ENCODE measurements at places on chromosomes 1 and 21.

DNA sequence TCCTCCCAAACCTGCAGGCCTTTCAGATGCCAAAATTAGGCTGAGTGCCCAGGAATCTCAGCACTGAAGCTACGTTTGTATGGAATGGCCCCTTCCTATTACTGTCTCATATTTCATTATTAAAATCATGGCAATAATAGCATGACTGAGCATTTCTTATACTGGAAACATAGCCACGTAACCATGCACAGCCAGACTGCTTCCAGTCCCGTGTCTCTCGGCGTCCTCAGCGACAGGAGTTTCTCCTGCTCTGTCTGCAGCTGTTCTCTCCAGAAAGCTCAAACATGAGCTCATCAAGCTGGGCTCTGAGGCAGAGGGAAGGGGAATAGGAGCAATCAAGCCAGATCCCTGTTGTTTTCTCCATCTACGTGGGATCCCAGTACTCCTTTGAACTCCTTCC, 104.0 kb downstream of the CDC7 start:
- DNase-seq = no peak

GRCh38 chr1:17233675-17234320, 15.1 kb upstream of the PADI3 start:
- no peak for DNase-seq

DNA sequence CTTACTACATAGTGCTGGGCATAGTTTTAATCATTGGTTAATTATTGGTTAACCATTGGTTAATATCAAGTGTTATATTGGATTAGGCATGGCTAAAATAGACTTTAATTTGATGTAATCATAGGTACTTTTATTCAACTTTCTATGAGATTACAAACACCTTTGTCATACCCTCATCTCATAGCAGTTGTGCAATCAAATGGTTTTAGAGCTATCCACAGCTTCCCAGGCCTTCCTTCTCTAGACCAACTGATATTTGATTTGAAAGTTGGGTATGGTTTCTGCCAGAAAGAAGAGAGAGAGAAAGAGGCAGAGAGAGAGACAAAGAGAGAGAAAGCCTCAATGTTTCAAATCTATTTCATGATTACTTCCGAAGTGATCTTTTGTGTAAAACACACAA, 9.6 kb upstream of the RGS1 start:
- no peak for DNase-seq

DNA sequence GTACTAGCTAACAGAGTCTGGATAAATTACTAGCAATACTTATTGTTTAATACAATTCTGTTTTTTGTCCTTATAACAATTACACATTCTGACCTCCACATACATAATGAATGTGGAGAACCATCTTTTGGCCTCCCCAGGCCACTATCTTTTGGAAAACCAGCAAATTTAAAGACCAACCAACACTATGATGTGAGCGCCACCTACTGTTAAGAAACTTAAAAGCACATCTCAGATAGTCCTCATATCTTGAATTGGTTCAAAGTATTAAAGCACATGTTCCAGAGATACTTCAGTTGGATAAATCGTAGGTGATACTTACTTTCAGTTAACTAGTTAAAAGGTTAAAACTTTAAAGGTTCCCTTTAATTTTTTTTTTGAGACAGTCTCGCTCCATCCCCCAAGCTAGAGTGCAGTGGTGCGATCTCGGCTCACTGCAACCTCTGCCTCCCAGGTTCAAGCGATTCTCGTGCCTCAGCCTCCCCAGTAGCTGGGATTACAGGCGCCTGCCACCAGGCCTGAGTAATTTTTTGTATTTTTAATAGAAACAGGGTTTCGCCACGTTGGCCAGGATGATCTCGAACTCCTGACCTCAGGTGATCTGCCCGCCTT, 29.3 kb upstream of the USP1 start:
- no peak for DNase-seq

- no peak for DNase-seq
Observed at GRCh38 chr1:229792012-229792975, 166.2 kb downstream of the URB2 start.

- no peak for DNase-seq
Observed at GRCh38 chr1:26278724-26279455, 996 bp upstream of the SH3BGRL3 start.
